KBM-7 (cell line): ENCODE measurements at places on chromosomes 11 and 22.
A peak's percentile ranks its signal among the peaks of the same experiment; 100 is the strongest.

- DNase-seq, result no peak
Measured at GRCh38 chr11:58676563-58677135, 54.2 kb downstream of the CNTF start.

DNA sequence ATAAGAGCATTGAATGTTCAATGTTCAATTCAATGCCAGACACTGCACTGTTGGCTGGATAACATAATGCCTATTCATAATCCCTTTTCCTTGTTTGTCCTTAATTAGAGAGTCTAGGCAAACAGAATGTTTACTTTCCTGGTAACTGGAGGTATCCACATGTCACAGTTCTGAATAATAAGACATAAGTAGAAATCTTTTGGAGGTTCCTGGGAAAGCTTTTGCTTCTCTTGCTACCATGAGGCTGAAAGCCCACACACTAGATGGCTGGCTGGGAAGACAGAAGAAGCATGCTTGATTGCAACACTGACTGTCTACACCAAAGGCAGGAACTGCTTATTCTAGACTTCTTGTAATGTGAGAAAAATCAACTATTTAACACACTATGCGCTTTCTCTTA is 79.5 kb downstream of the GAB2 start:
- DNase-seq, result no peak

- DNase-seq, result no peak
Measured at GRCh38 chr22:50704510-50705218, 32.0 kb downstream of the SHANK3 start.

- DNase-seq, result no peak
Measured at GRCh38 chr22:40834619-40835018, 15.5 kb upstream of the SLC25A17 start.

DNA sequence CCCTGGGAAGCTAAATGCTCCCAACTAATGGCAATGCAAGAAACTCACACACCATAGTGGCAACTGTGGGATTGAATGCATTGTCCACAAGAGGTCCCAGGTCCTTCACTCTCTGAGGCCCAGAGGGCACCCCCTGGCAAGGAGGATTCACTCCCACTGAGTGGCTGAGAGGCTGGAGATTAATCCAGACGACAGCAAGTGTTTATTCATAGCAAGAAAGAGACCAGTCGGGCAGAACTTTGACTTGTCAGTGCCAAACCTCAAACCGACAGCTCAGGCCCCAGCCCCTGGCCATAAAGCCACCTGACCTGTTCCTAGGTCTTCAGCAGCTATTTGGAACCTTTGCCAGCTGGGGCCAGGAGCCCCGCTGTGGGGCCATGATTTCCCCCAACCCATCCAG is 54.5 kb upstream of the MPEG1 start:
- DNase-seq, result no peak

- peak; percentile 58 for DNase-seq
Measured at GRCh38 chr22:38276166-38276565, 3.4 kb upstream of the TMEM184B start.

- no peak for DNase-seq
Measured at GRCh38 chr11:6271598-6271997, 12.0 kb downstream of the CCKBR start.

GRCh38 chr22:37734964-37735451 is 38.2 kb downstream of the TRIOBP start:
- no peak for DNase-seq

DNA sequence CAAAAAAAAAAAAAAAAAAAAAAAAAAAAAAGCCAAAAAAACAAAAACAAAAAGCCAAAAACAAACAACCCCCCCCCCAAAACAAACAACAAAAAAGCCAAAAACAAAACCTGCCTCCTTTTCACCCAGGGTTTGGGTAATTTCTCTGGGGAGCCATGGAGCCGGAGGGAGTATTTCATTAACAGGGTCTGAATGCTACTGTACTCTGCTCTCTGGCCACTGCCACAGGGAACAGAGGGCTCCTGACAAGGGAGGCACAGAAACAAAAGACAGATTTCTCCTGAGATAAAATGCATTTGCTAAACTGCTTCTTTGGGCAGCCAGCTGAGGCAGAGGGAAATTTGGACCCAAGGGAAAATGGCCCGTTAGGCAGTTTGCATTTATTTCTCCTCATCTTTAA is 266.0 kb upstream of the SYN3 start:
- no peak for DNase-seq

DNA sequence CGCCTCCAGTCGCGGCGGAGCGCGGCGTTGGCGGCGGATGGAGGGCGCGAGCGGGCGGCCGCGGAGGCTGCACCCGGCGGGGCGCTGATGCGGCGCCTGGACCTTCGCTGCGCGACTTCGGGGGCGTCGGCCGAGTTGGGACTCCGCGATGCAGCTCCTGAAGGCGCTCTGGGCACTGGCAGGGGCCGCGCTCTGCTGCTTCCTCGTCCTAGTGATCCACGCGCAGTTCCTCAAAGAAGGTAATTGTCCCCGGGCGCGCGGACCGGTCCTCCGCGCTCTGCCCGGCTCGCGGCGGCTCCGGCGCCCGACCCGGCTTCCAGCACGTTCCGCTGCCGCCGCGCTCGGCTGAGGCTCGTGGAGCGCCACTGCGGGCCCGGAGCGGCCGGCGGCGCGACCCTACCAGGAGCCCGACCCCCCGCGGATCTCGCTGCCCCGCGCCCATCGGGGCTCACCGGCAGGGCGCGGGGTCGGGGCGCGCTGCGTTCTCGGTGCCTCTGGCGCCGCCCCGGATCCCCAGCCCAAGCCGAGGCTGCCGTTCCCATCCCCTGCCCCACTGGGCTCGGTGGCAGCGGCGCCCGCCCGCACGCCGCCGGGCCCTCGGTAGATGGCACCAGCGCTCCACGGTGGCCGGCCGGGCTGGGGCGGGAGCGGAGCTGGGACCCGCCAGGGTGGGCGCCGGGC is 1251.2 kb downstream of the BRD1 start:
- DNase-seq, result peak; percentile 25

DNA sequence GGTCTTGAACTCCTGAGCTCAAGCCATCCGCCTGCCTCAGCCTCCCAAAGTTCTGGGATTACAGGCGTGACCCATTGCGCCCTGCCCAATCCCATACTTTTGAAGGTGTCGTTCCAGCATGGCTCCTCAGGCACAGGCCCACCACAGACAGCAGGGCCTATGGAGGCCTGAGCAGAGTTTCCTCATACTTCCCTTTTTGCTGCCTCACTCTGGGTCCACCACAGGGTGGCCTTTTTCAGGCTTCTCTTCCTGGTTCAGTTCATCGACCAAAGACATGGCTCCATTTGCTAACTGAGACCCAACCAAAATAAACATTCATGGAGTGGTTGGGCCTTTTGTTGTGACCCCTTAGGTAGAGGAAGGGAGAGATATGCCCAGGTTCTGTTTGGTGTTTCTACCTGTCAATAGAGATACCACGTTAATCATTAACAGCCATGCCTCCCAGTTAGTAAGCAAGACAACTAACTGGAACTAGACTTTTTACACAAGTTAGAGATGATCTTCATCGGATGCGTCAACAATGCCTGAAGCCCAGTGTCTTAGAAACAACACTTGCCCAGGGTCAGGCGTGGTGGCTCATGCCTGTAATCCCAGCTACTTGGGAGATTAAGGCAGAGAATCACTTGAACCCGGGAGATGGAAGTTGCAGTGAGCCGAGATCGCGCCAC is 35.1 kb downstream of the TRIOBP start:
- peak; percentile 75 for DNase-seq
